Small intestine (tissue), 16 donors: ENCODE measurements at places on chromosomes 3 and 15.

DNA sequence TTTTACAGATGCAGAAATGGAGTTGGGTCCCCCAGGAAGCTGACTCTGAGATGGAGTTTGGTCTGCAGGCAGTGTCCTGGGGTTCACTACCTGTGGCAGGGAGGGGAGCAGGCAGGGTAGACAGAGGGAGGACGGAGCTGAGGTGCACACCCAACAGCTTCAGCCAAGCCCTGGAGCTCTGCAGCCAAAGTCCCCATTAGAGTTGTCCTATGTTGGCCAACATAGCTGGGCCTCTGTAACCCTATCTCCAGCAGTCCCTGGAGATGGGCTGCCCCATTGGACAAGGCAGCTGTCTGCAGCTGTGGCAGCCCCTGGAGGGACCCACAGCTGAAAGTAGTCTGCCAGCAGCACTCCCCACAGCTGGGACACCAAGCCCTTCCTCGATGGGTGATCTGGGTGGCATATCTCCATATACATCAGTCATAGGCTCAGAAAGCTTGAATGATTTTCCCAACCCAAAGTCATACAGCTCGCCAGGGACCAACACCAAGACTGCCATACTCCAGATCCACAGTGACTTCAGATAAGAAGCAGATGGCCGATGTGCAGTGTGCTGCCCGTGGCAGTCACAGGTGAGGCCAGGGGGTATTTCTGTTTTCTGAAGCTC, 31.9 kb downstream of the STARD5 start:
- DNase-seq, result no peak

DNA sequence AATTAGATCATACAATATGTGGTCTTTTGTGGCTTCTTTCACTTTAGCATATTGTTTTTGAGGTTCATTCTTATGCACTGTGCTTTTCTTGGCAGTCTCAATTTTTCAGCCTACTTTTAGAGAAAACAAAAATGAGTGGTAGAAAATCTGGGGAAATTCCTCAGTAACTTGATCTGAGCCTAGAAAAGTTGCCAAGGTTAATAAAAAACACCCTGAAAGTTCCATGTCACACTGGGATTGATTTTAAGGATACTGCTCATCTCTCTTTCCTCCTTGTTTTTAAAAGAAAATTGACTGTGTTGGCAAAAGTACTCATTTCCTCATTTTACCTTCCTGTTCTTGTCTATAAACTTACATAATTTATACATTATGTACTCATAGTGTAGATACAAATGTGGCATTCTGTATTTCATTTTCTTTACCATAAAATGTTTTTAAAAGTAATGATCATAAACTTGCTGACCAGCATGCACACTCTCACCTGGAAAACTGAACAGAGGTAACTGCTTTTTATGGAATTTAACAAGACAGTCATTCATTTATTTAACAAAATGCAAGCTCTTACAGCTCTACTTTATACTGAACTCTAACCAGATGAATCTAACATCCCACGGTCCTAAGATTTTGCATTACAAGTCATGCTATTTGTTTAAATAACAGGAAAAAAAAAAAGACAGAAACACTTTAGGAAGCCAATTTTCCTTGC, 28.6 kb upstream of the SH3BP5 start:
- no peak for DNase-seq

DNA sequence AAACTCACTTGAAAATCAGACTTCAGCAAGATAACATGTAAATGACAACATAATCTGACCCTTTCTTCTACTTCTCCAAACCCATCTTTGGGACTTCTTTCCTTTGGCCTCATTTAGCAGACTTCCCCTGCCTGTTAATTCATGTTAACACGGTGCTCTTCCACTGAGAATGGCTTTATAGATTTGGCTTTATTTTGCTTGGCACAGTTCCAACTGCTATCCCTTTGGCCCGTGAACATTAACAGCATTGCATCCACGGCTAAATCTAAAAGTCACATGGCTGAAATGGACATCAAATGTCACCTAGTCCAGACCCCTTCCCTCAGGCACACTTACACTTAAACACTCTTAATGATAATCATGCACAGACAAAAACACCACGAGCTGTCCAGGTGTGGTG, 3.8 kb downstream of the ZMAT3 start:
- DNase-seq, result no peak

- peak; percentile 57 for DNase-seq
Measured at GRCh38 chr15:66938114-66938830, 127.1 kb upstream of the SMAD3 start.

- no peak for DNase-seq
Measured at GRCh38 chr3:172057059-172057458, 17.7 kb downstream of the FNDC3B start.

- no peak for DNase-seq
Measured at GRCh38 chr15:22815766-22816165, 22.7 kb upstream of the NIPA2 start.

GRCh38 chr15:63010920-63011693, 31.4 kb upstream of the TPM1 start:
- peak; percentile 90 for DNase-seq

DNA sequence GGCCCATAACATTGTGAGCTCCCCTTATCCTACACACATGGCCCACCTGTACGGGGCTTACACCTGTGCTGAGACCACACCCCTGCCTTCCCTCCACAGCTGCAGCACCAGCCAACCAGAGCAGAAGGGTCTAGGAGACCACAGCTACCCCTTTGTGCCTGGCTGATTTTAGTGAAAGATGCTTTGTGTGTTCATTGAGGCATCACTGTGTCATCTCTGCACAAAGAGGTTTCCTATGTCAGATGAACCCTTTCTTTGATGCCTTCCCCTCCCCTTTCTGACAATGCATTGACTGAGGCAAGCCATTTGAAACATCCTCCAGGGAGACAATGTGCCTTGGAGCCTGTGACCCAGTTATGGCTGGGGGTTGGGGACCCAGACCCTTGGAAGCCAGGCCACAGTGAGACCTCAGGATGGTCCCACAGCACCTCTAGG, 54.9 kb upstream of the SLC7A14 start:
- no peak for DNase-seq

GRCh38 chr3:72116226-72116625, 331.3 kb upstream of the PROK2 start:
- no peak for DNase-seq

DNA sequence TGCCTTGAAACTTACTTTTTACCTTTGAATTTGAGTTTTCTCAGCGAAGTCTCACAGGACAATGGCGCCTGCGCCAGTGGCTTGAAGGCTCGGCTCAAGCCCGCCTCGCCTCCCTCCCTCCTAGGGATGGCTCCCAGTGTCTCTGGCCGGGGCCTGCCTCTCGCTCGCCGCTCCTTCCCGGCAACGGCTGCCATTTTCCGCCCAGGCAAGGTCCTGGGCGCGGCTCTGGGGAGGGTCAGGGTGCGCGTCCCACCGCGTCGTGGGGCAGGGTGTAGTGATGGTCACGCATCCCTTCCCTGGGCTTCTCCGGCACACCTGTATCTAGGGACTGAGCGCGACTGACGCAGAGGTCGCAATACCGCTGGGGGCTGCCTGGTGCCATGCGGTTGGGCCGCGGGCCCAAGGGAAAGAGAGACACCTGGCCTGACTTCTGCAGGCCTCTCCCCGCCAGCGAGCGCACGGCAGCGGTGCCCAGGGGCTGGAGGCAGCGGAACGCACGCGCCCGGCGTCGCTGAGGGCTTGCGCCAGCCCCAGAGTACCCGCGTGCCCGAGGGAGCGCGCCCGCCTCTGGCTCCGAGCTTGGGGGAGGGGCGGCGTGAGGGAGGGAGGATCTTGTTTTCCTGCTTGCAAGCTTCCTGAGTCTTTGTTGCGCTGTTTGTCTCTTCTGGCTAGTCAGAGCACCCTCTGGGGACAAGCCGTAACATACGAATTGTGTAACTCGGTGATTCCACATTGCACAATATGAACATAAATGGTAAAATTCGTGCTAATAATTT, 20.7 kb upstream of the FEM1B start:
- peak; percentile 86 for DNase-seq

GRCh38 chr3:189041482-189042090, 130.2 kb upstream of the TPRG1 start:
- DNase-seq, result peak; percentile 63

DNA sequence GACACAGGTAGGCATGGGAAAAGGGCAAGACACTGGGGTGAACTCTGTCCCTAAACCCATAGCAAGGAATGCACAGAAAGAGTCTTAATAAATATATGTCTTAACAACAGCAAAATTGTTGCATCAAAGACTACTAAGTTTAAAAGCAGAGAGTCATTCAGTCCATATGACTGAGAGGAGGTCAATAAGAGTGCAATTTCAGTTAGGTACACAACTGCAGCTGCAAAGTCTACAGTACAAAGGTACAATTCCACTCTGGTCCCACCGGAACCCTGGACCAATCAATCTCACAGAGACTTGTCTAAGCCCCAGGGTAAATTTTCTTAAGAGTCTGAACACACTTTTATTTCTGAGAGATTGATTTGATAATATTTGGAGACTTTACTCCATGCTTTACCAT, 6.9 kb downstream of the CP start:
- DNase-seq, result peak; percentile 67

GRCh38 chr15:58773024-58773423, 1.9 kb downstream of the MINDY2 start:
- DNase-seq, result no peak

DNA sequence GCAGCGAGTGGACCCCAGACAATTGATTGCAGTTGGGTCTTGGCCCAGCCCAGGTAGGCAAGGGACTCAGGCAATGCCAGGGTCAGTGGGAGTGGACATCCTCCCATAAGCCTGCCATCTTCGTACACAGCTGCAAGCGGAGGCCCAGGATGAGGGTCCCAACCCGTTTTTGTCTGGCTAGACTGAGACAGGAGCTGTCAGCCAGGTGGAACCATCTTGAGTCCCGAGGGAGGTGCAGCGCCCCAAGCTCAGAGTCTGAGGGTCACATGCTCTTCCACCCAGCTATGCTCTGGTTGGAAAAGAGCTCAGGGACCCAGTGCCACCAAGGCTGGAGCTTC, 22.6 kb upstream of the IP6K2 start:
- DNase-seq, result no peak

DNA sequence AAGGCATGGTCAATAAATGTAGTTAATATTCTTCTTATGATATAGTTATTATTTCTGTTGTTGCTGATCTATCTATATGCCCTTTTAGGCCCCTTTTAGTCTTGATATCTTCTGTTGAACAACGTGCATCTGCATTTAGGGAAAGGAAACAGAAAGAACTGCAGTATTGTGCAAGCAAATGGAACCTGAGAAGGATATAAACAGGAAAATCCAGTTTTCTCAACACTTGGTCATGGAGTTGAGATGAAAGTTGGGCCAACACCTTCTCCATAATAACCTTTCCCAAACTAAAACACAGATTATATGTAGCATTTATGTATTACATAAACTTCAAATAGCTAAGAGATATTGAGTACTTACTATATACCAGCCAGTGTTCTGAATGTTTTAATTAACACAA, 179.7 kb downstream of the ADAMTS9 start:
- no peak for DNase-seq

DNA sequence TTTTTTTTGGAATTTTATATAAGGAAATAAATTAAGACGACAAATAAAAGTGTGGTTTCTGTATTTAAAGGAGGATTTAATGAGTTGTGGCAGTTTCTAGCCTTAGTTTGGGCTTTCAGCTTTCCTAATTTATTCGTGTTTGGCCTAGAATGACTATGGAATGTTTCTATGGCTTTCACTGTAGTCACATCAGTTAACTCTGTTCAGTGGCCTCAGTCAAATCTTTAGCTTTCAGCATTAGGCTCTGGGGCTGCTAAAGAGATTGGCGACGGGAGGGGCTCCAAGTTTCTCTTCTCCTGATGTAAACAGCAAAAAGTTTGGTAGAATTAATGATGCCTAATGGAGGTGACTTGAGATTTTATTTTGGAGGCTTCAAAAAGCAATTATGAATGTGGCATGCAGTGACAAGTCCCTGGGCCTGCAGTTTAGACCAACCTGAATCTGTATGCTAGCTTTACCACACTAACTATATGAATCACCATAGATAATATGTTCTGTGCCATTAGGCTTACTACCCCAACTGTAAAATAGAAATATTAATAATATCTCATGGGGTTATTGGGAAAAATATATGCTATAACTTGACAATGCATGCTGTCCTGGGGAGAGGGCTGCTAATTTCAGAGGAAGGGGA, 47.1 kb upstream of the ADGRG7 start:
- no peak for DNase-seq

- DNase-seq, result no peak
Measured at GRCh38 chr3:130299531-130299930, 45.9 kb upstream of the COL6A5 start.

GRCh38 chr3:109985943-109986555, 648.7 kb upstream of the DPPA4 start:
- DNase-seq, result no peak

GRCh38 chr3:61736506-61736905, 175.1 kb downstream of the PTPRG start:
- no peak for DNase-seq
